ENCODE measurements at places on chromosomes 3 and 15.
A peak's percentile ranks its signal among the peaks of the same experiment; 100 is the strongest.

- no peaks in the 10 kb centered on the region for H3K27me3 ChIP-seq
- H3K36me3 ChIP-seq, result peaks cover 2% of the 10 kb centered on the region
- no peaks in the 10 kb centered on the region for H3K4me1 ChIP-seq
- no peak overlapping the region for H3K4me3 ChIP-seq
- DNase-seq, result no peak
These were observed 40.2 kb downstream of the SUMF1 start for GRCh38 chr3:4426782-4427344.

DNA sequence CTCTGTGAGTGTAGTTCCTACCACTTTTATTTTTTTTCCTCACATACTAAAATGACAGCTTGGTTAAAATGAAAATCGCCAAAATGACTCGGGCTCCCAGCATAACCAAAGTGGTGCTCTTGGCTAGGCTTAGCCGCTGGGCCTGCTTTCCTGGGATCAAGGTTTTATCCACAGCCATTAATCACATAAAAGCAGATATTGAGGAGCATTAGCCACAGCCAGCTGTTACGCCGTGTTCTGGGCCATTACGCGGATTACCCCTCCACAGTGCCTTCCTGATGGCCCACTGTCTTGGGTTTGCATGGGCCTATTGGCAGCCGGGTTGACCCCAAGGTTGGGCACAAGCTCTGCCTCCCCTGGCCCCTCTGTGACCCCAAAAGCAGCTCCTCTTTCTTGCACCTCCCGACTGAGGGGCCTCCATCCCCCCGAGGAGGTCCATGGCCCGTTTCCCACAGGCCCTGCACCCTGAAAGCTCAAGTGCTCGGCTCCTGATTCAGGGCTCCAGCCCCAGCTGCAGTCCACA lies 30.4 kb upstream of the TRPM1 start:
- H3K4me3 ChIP-seq, result no peak overlapping the region
- H3K36me3 ChIP-seq, result no peaks in the 10 kb centered on the region
- no peak for DNase-seq
- no peaks in the 10 kb centered on the region for H3K27me3 ChIP-seq
- no peaks in the 10 kb centered on the region for H3K4me1 ChIP-seq

- no peak overlapping the region for H3K27ac ChIP-seq
- no peaks in the 10 kb centered on the region for H3K4me1 ChIP-seq
- H3K4me3 ChIP-seq, result no peak overlapping the region
- no peak for DNase-seq
- H3K27me3 ChIP-seq, result no peaks in the 10 kb centered on the region
- no peaks in the 10 kb centered on the region for H3K36me3 ChIP-seq
These were observed 269.0 kb upstream of the ADAMTS9 start for GRCh38 chr3:64956711-64957325.

GRCh38 chr15:57284535-57284934 lies 91.8 kb upstream of the CGNL1 start:
- H3K4me1 ChIP-seq, result peaks cover 4% of the 10 kb centered on the region
- H3K36me3 ChIP-seq, result peaks cover 41% of the 10 kb centered on the region
- H3K27ac ChIP-seq, result peak overlapping the region; percentile 6
- H3K4me3 ChIP-seq, result no peak overlapping the region
- no peaks in the 10 kb centered on the region for H3K27me3 ChIP-seq
- DNase-seq, result no peak

GRCh38 chr3:52834871-52835501 lies at the start of gene MUSTN1:
TSS of gene MUSTN1 (minus strand) at chr3:52835019. CDS start at chr3:52834948, 71 bp downstream.
- H3K4me1 ChIP-seq, result no peaks in the 10 kb centered on the region
- no peaks in the 10 kb centered on the region for H3K27me3 ChIP-seq
- H3K27ac ChIP-seq, result no peak within 1 kb of the TSS
- DNase-seq, result no peak

GRCh38 chr3:72082776-72083462 lies 298.0 kb upstream of the PROK2 start:
- peaks cover 36% of the 10 kb centered on the region for H3K4me1 ChIP-seq
- peak; percentile 47 for DNase-seq
- H3K4me3 ChIP-seq, result no peak overlapping the region
- peak overlapping the region; percentile 76 for H3K27ac ChIP-seq

DNA sequence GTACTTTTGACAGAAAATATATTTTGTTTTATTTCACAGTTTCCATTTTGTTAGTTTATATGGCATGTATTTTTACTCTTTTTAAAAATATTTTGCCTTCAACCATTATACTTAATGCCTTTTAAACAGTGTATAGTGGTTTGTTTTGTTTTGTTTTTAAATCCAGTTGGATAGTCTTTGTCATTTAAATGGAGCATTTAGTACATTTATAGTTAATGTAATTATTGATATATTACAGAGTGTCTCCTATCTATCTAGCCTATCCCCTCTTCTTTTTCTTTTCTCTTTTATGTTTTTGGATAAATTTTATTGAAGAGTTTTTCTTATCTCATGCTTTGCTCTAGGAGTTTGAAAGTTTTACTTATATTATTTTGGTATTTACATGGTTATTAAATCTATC lies 3.6 kb downstream of the SAMMSON start:
- no peaks in the 10 kb centered on the region for H3K36me3 ChIP-seq
- DNase-seq, result no peak
- H3K4me3 ChIP-seq, result no peak overlapping the region
- no peaks in the 10 kb centered on the region for H3K4me1 ChIP-seq

GRCh38 chr3:66472313-66473134 lies 28.3 kb downstream of the LRIG1 start:
- no peak overlapping the region for H3K27ac ChIP-seq
- DNase-seq, result peak; percentile 86
- peak overlapping the region; percentile 13 for H3K4me3 ChIP-seq
- H3K27me3 ChIP-seq, result no peaks in the 10 kb centered on the region
- H3K36me3 ChIP-seq, result no peaks in the 10 kb centered on the region

DNA sequence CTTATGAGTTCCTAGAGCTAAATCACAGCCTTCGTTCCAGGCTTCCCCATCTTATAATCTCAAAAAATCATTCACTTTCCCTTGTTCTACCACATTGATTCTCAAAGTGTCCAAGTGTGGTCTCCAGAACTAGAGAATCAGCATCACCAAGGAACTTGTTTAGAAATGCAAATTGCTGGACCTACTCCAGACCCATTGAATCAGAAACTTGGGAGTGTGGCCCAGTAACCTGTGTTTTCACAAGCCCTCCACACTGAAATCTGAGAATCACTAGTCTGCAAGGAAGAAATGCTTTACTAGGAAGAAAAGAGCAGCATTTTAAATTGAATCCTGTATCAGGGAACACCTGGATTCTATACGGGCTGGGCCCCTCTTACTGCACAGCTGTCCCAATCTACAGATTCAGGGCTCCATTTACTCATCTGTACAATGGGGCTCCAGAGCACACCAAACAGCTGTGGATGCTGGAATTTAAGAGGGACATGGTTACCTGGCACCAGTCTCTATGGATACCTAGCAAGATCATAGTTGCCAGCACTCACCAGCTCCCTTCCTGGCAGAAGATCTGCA lies 3.9 kb downstream of the MEGF11 start:
- H3K4me3 ChIP-seq, result no peak overlapping the region
- no peaks in the 10 kb centered on the region for H3K36me3 ChIP-seq
- peaks cover 31% of the 10 kb centered on the region for H3K4me1 ChIP-seq
- no peak for DNase-seq
- no peak overlapping the region for H3K27ac ChIP-seq
- peaks cover 30% of the 10 kb centered on the region for H3K27me3 ChIP-seq

DNA sequence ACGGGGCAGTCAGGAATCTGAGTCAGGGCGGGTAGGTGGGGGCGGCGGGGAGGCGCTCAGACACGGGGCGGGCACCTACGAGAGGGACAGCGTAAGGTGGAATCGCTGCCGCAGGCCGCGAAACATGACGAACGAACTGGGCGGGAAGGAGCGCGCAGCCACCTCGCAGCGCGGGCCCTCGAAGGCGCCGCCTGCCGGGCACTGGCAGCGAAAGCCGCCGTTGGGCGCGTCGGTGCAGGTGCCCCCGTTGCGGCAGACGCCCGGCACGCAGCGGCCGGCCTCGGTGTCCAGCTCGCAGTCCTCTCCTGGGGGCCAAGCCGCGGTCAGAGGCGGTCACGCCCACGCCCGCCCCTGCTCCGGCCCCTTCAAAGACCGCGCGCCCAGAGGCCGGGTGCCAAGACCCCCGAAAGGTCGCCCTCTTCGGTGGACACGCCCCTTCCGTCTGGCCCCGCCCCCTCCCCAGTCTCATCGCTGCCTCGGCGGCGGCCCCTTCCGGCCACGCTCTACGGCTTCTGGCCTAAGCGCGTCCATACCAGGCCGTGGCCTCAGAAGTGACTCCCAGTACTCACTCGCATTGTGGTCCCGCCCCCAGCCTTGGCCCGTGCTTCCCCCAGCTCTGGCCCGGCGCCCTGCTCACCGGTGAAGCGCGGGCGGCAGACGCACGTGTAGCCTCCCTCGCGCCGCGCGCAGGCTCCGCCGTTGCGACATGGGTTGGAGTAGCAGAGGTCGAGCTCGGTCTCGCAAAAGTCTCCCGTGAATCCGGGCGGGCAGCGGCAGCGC lies 6.4 kb downstream of the CELSR3 start:
- H3K4me1 ChIP-seq, result peaks cover 19% of the 10 kb centered on the region
- peak; percentile 92 for DNase-seq
- H3K4me3 ChIP-seq, result peak overlapping the region; percentile 65
- H3K27ac ChIP-seq, result no peak overlapping the region
- no peaks in the 10 kb centered on the region for H3K36me3 ChIP-seq

- H3K4me3 ChIP-seq, result no peak overlapping the region
- no peak overlapping the region for H3K27ac ChIP-seq
- no peaks in the 10 kb centered on the region for H3K36me3 ChIP-seq
These were observed 3.4 kb downstream of the AHSG start for GRCh38 chr3:186616299-186616617.

DNA sequence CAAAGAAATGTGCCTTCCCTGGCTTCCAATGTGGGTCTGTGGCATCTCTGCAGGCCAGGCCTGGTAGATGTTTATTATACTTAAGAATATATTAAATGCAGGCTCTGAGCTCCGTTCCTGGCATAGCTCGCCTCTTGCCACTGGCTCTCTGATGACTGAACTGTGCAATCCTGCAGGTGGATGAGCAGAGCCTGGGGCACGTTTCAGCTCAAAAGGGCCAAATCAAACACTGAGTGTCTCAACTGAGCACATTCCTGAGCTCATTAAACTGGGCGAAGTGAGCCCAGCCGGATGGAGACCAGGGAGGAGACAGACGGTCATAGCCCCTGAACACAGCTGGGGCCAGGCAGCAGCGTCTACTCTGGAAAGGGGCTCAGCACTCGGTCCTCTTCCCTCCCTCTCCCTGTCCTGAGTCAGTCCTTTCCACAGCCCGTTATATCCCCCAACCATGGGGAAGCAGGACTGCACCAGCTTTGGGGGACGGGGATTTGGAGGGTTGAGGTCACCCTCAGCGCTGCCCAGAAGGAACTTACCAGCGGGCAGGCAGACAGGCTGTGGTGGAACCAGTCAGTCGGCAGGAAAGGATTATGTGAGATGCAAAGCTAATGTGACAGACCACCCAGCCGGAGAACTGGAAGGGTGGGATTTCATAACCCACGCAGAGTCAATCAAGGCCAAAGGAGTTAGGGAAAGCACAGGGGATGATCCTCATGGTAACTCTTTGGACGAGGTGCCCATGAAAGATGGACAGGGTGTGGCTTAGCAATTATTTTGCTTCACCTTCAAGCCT lies 77.4 kb upstream of the ANKRD34C start:
- no peaks in the 10 kb centered on the region for H3K36me3 ChIP-seq
- no peak overlapping the region for H3K4me3 ChIP-seq
- H3K27me3 ChIP-seq, result peaks cover 46% of the 10 kb centered on the region
- DNase-seq, result no peak
- no peak overlapping the region for H3K27ac ChIP-seq

DNA sequence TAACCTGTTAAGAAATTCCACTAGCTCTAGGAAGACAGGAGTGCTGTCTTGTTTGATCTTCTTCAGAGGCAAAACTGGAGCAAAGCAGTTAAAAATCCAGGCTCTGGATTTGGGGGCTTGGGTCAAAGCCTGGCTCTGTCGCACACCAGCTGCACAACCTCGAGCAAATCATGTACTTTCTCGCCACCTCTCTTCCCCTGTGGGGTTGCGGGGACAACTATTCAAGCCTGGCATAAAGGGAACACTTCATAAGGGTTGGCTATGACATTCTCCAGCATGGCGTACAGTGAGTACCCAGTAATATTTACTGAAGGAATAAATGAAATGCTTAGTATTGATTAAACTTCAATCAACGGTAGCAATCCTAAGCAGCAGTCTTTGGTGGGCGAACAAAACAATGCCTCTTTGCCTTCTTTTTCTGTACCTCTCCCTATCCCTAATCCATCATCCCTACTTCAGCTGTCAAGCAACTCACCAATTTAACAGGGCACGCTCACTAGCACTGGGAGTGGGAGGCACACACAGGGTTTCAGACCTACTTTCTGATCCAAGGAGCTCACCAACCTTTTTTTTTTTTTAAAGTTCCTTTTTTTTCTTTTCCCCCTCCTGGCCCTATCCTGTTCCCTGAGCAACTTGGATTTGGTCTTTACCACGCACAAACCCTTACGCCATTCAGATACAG lies 33.0 kb downstream of the GNB5 start:
- no peaks in the 10 kb centered on the region for H3K27me3 ChIP-seq
- H3K4me3 ChIP-seq, result no peak overlapping the region
- no peak for DNase-seq
- H3K4me1 ChIP-seq, result peaks cover 15% of the 10 kb centered on the region
- H3K27ac ChIP-seq, result no peak overlapping the region

- no peak overlapping the region for H3K4me3 ChIP-seq
- H3K27me3 ChIP-seq, result no peaks in the 10 kb centered on the region
- no peak for DNase-seq
These were observed 96.6 kb upstream of the AGTR1 start for GRCh38 chr3:148600902-148601765.

GRCh38 chr3:173913397-173913796 lies 515.9 kb downstream of the NLGN1 start:
- no peak overlapping the region for H3K27ac ChIP-seq
- no peak overlapping the region for H3K4me3 ChIP-seq
- DNase-seq, result peak; percentile 43
- no peaks in the 10 kb centered on the region for H3K36me3 ChIP-seq

GRCh38 chr15:68239025-68239424 lies 9.5 kb upstream of the CLN6 start:
- H3K36me3 ChIP-seq, result no peaks in the 10 kb centered on the region
- no peaks in the 10 kb centered on the region for H3K4me1 ChIP-seq
- no peaks in the 10 kb centered on the region for H3K27me3 ChIP-seq
- DNase-seq, result no peak
- H3K27ac ChIP-seq, result no peak overlapping the region

DNA sequence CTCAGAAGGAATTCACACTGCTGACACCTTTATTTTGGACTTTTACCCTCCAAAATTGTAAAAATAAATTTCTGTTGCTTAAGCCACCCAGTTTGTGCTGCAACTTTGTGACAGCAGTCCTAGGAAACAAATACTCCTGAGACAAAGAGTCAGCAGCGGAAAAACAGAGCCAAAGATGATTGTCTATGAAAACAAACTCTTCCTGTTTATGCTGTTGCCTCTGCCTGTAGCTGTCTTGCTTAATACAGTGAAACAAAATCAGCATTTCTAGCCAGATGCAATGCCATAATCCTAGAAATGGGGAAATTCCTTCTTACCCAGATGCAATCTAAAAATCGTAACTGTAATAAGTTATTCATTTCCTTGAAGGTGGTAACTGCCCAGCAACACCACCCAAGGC lies 387.5 kb upstream of the ATP11B start:
- no peaks in the 10 kb centered on the region for H3K36me3 ChIP-seq
- no peaks in the 10 kb centered on the region for H3K4me1 ChIP-seq
- no peak overlapping the region for H3K27ac ChIP-seq
- no peak overlapping the region for H3K4me3 ChIP-seq
- H3K27me3 ChIP-seq, result no peaks in the 10 kb centered on the region

Data from common myeloid progenitor, CD34-positive (primary cell).